Central memory CD8-positive, alpha-beta T cell (primary cell): ENCODE measurements at places on chromosomes 5 and 9.

DNA sequence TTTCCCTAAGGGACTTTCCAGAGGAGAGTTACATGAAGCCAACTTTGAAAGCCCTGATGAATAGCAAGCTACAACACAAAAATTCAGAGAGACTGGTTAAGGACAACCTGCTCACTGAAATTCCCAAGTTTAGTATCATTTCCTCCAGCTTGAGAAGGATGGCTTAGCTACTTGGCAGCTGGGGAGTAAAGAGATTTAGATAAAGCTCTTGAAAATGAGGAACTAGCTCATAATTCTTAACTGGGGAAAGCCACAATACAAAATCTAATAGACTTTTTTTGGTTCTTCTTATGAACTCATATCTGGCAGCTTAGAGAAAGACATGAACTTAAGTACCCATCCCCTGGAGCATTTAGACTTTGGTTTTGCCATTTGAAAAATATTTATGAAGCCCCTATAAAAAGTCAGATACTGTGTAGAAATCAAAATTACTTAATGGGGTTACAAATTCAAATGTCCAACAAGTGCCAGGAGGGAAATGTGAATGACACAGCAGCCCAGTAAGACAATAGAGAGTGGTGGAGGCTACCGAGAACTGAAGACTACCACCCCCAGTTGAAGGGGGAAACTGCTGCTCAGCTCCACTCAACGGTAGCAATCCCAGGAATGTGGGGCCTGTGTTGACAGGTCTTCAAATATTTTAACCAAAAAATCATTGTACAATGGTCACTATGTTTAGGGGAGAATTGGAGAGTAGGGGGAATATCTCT is 79.4 kb upstream of the ADRB2 start:
- DNase-seq: no peak

DNA sequence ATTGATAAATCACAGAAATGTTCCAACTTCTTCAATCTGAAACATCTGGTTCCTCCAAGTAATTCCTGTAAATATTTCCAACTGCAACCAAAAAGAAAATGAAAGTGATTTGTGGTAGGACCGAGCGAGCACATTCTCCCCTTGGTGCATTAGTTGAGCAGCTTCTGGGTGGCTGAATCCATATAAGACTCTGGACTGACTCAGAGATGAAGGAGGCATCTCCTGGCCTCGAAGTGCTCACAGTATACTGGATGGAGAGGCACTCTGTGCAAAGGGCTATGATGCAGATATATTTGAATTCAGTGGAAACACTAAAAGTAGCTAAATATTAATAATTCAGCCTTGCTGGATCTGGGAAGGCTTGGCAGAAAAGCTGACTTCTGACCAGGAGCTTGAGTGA is 265.0 kb downstream of the MARCHF11 start:
- no peak for DNase-seq

- no peak for DNase-seq
Measured at GRCh38 chr9:73157811-73158210, 6.1 kb downstream of the ANXA1 start.

- DNase-seq: no peak
Measured at GRCh38 chr9:114804505-114804904, 1.3 kb downstream of the TNFSF15 start.

DNA sequence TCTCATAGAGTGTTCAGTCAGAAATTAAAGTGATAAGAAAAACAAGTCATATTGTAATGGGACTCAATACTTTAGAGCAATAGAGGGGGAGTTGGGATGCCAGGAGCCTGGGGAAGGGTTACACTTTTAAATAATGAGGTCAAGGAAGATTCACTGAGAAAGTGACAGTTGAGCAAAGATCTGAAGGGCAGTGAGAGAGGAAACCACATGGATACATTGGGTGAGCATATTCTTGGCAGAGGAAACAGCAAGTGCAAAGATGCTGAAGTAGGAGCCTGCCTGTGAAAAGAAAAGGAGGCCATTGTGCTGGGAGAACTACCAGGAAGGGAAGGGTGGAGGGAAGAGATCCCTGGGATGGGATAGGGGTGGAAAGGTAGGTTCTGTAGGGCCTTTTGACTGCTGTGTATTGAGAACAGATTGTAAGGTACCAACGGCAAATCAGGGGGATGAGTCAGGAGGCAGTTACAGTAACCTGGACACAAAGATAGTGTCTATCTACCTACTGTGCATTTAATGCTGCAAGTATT is 79.4 kb downstream of the PAM start:
- no peak for DNase-seq

GRCh38 chr9:134680393-134681060 is 38.9 kb downstream of the COL5A1 start:
- DNase-seq: no peak

DNA sequence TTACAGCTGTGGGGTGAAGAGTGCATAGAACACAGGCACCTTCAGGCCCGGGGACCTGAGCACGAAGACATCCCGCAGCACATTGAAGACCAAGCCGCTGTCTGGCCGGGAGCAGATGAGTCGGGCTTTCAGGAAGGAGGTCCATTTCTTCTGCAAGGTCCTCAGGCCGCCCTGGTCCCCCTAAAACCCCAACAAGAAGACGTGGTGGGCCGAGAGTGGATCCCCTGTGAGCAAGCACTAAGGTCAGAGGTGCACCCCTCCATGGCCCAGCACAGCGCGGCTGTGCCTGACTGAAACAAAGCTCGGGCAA is 70.5 kb downstream of the SECISBP2 start:
- DNase-seq: no peak

DNA sequence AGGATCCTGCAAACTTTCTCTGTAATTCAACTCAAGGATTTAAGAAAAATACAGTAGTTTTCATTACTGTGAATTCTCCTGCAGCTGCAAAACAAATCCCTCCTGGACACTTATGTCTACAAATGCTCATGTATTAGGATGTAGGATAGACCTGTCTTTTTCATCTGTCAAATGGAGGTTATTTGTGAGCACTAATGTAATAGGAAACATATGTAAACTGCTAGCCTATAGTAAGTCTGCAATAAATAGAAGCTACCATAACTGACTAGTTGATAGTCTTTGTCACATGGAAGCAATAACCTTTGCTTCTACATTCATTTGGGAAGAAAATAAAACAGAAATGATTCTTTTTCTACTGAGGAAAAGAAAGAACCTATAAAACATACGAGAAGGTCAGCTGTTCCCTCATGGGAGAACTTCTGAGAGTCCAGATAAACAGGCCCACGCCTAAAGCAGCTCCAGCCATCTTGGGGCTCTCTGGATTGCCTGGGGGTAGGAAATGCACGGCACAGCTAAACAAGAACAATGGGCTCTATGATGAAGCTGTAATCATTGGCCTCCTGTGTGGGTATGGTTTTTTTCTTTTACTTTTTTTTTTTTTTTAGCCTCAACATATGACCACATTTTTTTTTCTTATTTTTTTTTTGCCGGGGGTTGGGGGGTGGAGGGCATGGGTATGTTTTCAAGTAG is 6.2 kb downstream of the KCNV2 start:
- no peak for DNase-seq

- DNase-seq: no peak
Measured at GRCh38 chr9:26527931-26528330, 364.7 kb downstream of the CAAP1 start.
